ENCODE measurements at places on chromosomes 1 and 21.

DNA sequence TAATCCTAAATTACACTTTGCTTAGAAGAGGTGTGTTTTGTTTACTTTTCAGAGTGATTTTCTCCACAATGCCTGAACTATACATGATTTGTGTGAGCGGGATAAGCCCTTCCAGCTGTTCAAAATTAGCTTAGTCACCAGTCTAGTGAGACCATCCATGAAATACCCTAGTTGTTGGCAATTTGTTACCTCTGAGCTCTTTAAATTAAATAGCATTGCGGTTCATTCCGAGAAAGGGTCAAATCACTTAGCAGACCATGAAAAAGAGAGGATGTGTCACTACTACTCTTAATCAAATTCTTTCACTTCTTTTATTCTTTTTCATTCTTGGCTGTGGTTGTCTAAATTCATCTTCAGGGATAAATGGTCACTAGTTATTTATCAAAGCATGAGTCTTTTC, 11.9 kb upstream of the VAV3 start:
- no peak for DNase-seq

GRCh38 chr1:212698467-212699103, 1.1 kb downstream of the BATF3 start:
- DNase-seq, result no peak

GRCh38 chr1:17554954-17555353, 15.5 kb downstream of the ARHGEF10L start:
- no peak for DNase-seq

DNA sequence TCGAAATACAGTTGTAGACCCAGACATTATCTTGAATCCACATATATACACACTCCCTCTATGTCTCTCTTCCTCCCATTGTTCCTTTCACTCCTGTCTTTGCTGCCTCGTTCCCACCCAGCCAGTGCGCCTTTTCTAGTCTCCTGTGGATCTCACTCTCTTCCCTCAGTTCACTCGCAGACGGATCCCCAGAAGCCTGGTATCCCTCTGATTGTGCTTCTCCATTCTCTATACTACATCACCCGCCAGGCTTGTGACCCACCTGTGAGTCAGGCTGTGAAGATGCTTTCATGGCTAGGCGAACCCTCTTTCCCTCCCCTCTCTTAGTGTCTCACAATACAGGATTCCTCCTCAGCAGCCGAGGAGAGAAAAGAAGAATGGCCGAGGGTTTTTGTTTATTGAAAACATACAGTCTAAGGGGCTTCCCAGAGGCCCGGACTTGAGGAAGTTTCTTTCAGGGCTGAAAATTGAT, 1.5 kb downstream of the HCN3 start:
- DNase-seq, result no peak

GRCh38 chr1:101293461-101294051, 56.7 kb downstream of the S1PR1 start:
- DNase-seq, result no peak

- DNase-seq, result no peak
These were observed 336.6 kb downstream of the SIPA1L2 start for GRCh38 chr1:232293361-232293760.

DNA sequence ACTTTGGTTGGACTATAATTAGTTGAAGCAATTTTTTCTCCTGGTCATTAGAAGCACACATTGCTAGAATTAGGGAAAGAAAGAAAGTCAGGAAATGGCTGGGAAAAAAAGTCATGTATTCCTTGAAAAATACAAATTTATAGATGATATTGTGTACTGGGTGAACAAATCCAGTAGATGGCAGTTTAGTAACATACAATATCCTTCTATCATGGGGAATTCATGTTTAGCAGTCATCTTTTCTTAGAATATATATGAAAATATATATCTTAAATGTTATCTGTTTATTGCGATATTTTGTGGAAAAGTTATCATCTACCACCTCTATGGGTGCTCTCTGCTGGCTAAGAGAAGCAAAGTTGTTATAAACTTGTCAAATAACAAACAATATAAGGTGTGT, 13.1 kb upstream of the ZRANB2 start:
- DNase-seq, result peak; percentile 61

- no peak for DNase-seq
These were observed 49.1 kb upstream of the CTPS1 start for GRCh38 chr1:40930174-40930964.

- peak; percentile 51 for DNase-seq
These were observed 884 bp downstream of the H3-3A start for GRCh38 chr1:226063224-226063976.

DNA sequence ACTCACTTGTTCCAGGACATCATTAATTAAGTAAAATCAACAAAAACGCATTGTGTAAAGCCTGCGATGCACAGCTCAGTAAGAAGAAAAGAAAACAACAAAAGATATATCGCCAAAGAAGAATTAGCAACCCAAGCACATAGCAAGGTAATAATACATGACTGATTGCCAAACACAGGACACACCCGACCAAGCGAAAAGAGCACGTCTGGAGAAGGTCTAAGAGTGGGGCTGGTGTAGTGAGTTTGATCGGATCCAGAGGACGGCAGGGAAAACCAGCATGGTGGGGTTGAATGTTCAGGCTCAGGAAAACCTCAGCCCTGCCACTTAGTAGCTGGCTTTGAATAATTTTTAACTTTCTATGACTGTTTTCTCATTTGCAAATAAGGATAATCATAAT, 69.8 kb downstream of the JAK1 start:
- no peak for DNase-seq

DNA sequence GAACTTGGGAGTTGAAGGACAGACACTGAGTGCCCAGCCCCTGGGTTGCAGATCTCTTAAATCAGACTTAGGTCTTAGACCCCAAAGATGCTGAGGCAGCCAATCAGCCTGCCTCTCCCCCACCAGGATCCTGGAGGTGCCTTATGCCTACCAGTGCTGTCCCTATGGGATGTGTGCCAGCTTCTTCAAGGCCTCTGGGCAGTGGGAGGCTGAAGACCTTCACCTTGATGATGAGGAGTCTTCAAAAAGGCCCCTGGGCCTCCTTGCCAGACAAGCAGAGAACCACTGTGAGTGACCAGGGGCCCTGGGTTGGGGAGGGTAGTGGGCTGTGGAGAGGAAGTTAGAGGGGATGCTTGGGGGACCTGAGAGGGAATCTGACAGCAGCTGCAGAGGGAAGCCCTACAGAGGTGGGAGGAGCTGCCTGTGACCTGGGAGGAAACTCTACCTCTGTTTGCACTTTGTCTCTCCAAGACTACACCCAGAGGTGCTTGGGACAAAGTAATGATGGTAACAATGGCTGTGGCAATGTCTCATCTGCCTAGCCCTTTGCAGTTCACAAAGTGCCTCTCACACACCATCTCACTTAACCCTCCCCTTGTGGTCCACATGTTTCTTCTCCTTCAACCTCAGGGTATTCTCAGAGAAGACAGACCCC, 31.5 kb downstream of the UBE2T start:
- DNase-seq, result no peak

DNA sequence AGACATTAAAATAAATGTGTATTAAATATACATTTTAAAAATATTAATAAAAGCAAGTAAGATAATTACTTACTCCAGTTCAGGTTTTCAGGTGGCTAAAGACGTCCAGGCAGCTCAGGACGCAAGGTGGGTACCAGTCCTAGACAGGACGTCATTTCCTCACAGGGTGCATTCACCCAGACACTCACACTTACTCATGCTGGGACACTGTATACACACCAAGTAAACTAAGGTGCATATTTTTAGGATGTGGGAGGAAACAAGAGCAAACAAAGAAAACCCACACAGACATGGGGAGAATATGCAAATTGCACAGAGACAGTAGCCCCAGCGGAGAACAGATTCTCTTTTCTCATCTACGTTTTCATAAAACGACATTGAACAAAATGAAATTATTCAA, 457.9 kb downstream of the BRINP3 start:
- no peak for DNase-seq

GRCh38 chr1:173749137-173749536, 34.4 kb downstream of the KLHL20 start:
- DNase-seq, result no peak

GRCh38 chr1:193157360-193157759, 29.1 kb downstream of the B3GALT2 start:
- DNase-seq, result no peak

GRCh38 chr1:200206340-200206739, 178.8 kb downstream of the NR5A2 start:
- peak; percentile 61 for DNase-seq

GRCh38 chr1:206555473-206555935, 48.2 kb downstream of the RASSF5 start:
- DNase-seq, result no peak

GRCh38 chr1:46302641-46303037, 777 bp downstream of the LRRC41 start:
- peak; percentile 33 for DNase-seq

DNA sequence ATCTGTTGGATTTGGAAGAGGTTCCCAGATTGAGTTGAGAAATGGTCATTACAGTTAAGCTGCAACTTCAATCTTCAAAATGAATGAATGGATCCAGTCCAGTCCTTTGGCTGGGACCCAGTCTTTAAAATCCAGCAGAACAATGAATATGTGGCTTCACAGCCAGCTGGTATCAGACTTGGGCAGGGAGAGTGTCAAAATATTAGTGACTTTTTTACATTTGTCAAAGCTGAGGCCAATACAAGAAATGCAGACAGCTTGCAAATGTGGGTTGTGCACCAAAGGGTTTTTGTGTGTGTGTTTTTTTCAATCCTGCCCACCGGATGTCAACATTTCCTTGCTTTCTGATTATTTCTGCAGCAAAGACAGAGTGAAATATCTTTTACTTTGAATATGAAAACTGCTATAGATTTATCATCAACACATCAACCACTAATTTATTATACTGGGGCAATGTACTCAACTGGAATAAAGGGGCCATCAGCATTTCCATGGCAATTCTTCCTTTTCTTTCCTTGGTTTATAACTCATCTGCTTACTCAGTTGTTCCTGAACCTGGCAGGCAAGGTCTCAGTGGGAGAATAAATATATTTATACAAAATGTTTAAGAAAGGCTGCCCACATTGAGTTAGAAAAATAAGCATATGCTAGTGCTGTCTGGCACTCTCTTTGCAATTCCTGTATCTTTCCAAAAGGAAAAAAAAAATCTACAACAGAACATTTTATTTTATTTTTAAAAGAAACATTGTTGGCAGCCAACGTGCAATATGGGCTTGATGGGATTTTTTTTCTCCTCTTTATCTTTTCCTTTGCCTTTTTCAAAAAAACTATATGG, 491.6 kb upstream of the C1orf87 start:
- DNase-seq, result peak; percentile 73

GRCh38 chr1:56646611-56647010, 1.5 kb downstream of the PRKAA2 start:
- DNase-seq, result no peak

DNA sequence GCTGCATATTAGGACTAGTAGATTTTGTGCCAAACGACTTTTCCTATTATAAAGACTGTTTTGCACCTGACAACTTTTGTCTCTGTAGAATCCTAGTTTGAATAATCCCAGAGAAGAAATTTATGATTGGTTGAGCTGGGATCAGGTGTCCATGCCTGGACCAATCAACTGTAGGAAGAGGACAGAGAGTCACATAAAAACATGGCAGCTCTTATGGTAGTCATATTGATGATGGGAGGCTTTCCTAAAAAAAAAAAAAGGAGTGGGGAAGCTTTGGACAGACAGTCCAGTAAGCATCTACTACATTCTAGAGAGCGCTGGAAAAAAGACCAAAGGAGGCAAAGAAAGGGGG, 30.7 kb upstream of the IGSF3 start:
- DNase-seq, result no peak

- DNase-seq, result no peak
These were observed 5.4 kb downstream of the SLC6A9 start for GRCh38 chr1:44025816-44026215.

DNA sequence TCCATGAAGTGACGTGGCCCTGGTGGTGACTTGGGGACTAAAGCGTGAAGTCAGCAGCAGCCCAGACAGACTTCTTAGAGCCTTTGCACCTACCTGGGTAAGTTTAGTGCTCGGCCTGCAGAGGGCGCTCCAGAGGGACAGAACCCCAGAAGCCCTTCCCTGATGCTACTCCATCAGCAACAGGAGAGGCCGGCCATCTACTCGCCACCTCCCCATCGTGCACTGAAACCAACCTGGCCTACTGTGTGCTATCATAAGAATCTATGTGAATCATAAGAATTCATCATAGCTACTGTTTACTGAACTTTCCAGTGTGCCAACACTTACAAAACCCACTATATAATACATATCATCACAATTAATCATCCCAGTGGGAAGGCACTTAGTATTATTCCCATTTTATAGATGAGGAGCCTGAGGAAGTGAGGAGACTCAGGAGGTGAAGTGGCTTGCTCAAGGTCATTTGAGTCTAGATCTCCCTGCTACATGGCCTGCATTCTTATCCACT, 7.9 kb upstream of the EDN2 start:
- no peak for DNase-seq

- peak; percentile 75 for DNase-seq
These were observed 25.6 kb upstream of the PLA2G2E start for GRCh38 chr1:19949016-19949415.

GRCh38 chr1:9559673-9560072, 20.4 kb downstream of the SLC25A33 start:
- no peak for DNase-seq

- DNase-seq, result no peak
These were observed 41.8 kb downstream of the TTC39A start for GRCh38 chr1:51288578-51288977.

GRCh38 chr1:208885650-208886049, 641.5 kb upstream of the PLXNA2 start:
- no peak for DNase-seq

DNA sequence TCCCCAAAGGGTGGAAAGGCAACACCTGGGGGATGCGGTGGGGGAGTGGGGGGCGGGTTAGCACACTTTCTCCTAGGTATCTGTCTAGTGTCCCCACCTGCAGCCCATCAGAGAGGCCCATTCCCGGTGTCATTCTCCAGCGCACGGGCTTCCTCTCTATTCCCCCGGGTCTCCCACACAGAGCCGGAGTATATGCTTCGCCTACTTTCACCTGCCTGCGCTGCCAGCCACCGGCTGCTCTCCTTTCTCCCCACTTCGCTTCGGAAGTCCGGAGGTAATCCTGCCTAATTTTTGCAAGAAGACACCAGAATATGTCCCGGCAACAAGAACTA, 852 bp downstream of the RGS7 start:
- DNase-seq, result no peak

GRCh38 chr1:237103021-237103420, 61.0 kb downstream of the RYR2 start:
- no peak for DNase-seq

GRCh38 chr21:21156957-21157356, 158.7 kb downstream of the NCAM2 start:
- DNase-seq, result peak; percentile 64

DNA sequence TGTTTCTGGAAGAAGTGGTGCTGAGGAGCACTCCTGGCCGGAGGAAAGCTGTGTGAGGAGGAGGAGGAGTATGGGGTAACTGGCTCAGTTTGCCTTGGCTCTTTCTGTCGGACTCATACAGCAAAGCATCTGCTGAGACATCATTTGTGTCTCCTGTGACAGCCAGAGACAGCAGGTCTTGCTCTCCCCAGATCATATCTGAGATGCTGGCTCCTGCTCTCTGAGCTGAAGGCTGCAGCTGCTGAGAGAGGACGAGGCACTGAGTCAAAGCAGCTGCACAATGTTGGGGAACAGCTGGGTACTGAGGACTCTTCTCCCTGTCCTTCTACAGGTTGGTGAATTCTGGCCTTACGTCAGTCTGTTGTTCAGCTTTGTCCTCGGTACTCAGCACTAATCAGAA, 14.3 kb downstream of the OR2B11 start:
- DNase-seq, result no peak

- DNase-seq, result no peak
These were observed 3.2 kb downstream of the GSTM2 start for GRCh38 chr1:109671067-109671466.

- DNase-seq, result peak; percentile 22
These were observed 90.5 kb downstream of the NMNAT2 start for GRCh38 chr1:183327434-183328290.
